BJ (cell line): ENCODE measurements at places on chromosomes 4 and X. TPM values are rescaled to one million over a fixed set of nuclear protein-coding genes. Genes with fewer than 3 reads are reported as not detected.

- no peak for DNase-seq
Measured at GRCh38 chrX:88366314-88366713, 380.7 kb upstream of the CPXCR1 start.

GRCh38 chrX:151773434-151773833, 38.9 kb downstream of the CNGA2 start:
- no peak for DNase-seq

GRCh38 chrX:148020329-148020728, 39.2 kb downstream of the FMR1NB start:
- no peak for DNase-seq

- no peak for DNase-seq
Measured at GRCh38 chr4:18566970-18567799, 545.6 kb upstream of the LCORL start.

- no peak for DNase-seq
Measured at GRCh38 chr4:82718162-82718940, 80.2 kb downstream of the SCD5 start.

DNA sequence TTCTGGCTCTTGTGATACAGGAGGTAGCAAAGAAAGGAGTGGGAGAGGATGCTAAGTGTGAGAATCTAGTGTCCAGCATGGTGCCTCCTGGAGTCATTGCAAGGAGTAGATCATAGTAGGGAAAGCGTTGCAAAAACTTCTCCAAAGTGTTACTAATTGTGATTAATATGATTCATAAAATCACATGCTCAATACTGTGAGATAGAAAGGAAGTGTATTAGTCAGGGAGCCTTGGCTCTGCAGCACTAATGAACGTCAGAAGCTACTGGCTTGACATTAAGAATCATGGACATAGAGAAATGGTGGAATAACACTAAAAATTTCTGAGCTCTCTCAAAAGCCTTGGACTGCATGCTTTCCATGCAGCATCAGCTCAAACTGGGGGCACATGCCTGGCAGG, 299.1 kb downstream of the EVC2 start:
- no peak for DNase-seq

GRCh38 chr4:40216622-40217366, 20.0 kb downstream of the RHOH start:
- no peak for DNase-seq

DNA sequence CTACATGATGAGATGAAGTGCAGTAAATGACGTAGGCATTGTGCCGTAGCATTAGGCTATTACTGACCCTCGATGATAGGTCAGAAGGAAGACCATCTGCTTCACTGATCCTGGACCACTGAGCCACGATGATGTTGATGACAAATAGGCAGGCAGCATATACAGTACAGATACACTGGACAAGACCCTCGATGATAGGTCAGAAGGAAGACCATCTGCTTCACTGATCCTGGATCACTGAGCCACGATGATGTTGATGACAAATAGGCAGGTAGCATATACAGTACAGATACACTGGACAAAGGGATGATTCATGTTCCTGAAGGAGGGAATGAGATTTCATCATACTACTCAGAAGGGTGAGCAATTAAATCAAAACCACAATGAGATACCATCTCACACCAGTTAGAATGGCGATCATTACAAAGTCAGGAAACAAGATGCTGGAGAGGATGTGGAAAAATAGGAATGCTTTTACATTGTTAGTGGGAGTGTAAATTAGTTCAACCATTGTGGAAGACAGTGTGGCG, 50.9 kb downstream of the BEND4 start:
- DNase-seq = no peak

- DNase-seq = no peak
Measured at GRCh38 chr4:15459706-15460105, 10.0 kb upstream of the CC2D2A start.

- no peak for DNase-seq
Measured at GRCh38 chrX:83535417-83536196, 27.5 kb downstream of the POU3F4 start.

DNA sequence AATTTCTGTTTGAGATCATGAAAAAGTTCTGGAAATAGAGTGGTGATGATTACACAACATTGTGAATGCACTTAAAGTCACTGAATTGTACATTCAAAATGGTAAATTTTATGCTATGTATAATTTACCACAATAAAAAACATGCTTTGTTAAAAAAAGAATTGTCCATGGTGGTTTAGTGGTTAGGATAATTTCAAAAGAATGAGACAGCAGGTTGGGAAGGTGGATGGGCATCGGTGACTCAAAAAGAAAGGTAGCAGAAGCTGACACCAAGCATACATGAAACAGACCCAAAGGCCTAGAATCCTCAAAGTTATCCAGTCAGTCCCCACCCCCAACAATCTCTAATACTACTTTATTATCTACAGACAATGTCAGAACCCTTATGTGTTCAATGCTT, 91.1 kb downstream of the MSN start:
- DNase-seq = no peak

GRCh38 chrX:28609003-28609402, 21.8 kb downstream of the IL1RAPL1 start:
- no peak for DNase-seq

- no peak for DNase-seq
Measured at GRCh38 chr4:147570616-147571015, 46.6 kb upstream of the TMEM184C start.

DNA sequence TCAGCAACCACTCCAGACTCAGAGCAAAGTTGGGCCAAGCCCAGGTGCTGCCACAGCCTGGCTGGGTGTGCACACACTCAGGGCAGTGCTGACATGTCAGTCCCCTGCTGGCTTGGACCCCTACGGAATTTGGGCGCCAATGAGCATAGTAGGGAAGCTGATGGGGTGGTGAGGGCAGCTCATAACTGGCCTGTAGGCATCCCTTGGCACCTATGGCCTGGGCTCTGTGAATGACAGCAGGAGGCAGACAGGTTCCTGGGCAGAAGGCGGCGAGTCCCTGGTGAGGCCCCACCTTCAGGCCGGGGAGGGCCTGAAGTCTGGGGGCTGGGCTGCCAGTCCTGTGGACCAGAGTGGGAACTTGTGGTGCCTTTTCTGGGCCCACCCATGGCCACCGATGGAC, 15.9 kb upstream of the TMEM185A start:
- no peak for DNase-seq

GRCh38 chrX:154373340-154374306, 811 bp downstream of the FLNA start:
- DNase-seq = peak; percentile 40

Gene FDCSP
- polyA plus RNA-seq = not detected in 2 replicates

Gene HEPH
- polyA plus RNA-seq = 8.6 and 10.4 TPM in 2 replicates

Gene TBC1D14
- polyA plus RNA-seq = 29.7 and 35.8 TPM in 2 replicates
